ENCODE measurements at places on chromosomes 6 and 20. TPM values are rescaled to one million over a fixed set of nuclear protein-coding genes. Genes with fewer than 3 reads are reported as not detected.

GRCh38 chr6:71239694-71240093, 48.9 kb upstream of the OGFRL1 start:
- DNase-seq, result no peak

- no peak for DNase-seq
These were observed 71.6 kb upstream of the CD93 start for GRCh38 chr20:23157734-23158133.

GRCh38 chr20:35436177-35436573, 1.9 kb downstream of the GDF5 start:
- no peak for DNase-seq

DNA sequence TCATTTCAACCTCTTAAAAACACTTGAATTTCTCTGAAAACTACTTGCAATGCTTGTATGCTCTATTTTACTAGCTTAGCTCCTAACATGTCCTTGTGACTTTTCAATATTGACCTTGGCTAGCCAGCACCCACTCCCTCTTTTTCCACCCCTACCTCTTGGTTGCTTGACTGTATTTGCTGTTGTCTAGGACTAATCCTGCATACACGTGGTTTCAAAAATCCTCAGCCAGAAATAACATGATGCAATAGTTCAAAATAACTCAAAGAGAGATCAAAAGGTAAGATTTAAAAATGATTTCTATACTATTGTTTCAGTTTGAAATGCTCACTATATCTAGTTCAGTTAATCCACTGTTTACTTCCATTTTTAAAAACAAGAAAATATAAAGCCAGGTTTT, 102.3 kb upstream of the TBX18 start:
- DNase-seq, result no peak

The LHFPL5 gene
- 1.7 TPM for total RNA-seq

The CLPSL2 gene
- total RNA-seq, result not detected

GRCh38 chr20:38222231-38222922, 38.2 kb downstream of the KIAA1755 start:
- DNase-seq, result peak; percentile 48

The ADISSP gene
- total RNA-seq, result 86.9 TPM

DNA sequence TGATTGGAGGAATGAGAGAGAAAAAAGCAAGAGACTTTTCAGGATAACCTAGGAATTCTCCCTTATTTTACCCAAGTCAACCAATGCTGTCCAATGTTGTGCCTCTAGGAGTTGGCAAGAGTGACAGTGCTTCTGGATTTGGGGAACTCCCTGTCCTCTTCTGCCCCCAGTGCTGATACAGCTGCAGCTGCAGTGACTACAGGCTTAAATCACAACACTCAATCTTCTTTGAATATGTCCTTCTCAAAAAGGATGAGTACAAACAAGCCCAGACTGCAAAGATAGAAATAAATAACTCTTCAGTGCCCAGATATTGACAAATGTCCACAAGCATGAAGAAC, 141.0 kb upstream of the COL21A1 start:
- no peak for DNase-seq

DNA sequence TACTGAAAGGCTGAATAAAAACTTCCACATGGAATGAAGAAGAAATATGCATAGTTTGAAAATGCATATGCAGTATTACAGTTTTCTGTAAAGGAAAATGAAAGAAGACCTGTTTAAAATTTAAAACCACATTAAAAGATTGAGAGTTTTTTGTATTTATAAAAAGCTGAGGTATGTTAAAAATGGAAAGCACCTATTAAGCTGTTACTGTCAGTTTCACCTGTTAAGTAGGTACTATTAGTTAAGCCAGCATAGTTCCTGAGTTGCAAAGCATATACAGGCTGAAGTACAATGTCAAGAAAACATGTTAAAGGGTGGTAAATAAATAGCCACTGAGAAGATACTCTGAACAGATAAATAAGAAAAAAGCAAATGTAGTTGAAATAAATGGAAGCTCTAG, 69.9 kb downstream of the ATXN1 start:
- no peak for DNase-seq

- DNase-seq, result peak; percentile 1
These were observed 658.8 kb downstream of the PTPRT start for GRCh38 chr20:42530855-42531448.

The UQCC2 gene
- 72.9 TPM for total RNA-seq

DNA sequence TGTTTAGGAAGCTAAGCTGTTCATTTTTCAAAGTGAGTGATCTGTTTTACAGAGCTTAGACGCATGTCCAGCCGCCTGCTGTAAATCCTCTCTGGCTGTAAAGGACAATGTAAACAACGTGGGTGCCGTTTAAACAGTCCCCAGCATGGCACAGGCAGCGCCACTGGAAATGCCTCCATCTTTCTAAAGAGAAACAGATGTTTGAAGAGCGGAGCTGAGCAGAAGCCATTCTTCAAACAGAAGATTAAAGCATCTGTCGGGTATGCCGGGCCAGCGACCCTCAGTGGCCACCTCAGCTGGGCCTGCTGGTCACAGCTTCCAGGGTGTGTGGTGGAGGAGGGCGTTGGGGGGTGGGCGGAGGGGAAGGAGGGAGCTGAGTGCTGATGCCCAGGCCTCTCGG, 138.6 kb downstream of the ERMARD start:
- DNase-seq, result no peak

DNA sequence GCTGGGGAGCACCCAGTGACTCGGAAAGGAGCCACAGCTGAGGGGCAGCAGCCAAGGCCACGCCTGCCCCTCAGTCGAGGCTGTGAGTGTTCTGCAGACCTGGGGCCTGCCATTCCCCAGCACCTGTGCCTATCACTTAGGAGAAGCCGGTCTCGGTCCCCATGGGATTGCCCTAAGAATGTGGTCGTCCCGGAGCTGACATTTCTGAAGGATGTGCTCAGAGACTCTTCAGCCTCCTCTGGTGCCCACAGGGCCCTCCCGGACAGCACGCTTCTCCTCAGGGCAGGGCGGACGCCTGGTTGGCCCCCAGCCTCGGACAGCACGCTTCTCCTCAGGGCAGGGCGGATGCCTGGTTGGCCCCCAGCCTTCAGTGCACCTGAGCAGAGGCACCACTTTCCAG, 223.9 kb downstream of the ERMARD start:
- DNase-seq, result no peak

GRCh38 chr20:9506280-9506821, 8.0 kb upstream of the LAMP5 start:
- no peak for DNase-seq

DNA sequence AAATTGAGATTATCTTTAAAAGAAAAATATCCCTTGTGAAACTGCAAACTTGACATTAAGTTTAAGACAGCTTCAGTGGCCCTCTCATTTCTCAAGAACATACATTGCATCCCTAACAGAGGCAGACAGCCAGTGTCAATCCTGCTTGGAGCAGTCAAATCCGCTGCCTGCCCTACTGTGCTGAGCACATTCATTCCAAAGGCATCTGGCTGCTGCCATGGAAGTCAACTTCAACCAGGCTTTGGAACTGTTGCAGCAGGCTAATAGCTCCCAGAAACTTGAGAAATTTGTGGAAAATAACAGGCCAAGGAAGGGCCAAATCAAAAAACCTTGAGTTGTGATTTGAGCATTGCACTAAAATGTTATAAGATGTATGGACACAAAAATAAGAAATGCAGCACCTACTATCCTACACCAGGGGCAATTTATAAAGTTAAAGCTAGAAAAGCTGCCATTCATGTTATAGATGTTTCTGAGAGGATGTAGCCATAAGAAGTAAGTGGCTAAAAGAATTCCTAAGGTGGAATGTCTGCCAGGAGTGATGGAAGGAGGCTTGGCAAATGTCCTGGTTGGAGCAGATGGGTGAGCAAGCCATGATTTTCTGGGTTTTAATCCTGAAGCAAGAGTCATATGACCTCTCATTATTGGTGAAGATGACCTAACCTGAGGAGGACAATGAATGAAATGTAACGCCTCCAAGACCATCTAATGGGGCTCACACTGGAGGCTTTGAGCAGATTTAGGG, 31.4 kb upstream of the HAO1 start:
- DNase-seq, result no peak

- DNase-seq, result no peak
These were observed 331.8 kb downstream of the RIMS1 start for GRCh38 chr6:72218125-72218524.

DNA sequence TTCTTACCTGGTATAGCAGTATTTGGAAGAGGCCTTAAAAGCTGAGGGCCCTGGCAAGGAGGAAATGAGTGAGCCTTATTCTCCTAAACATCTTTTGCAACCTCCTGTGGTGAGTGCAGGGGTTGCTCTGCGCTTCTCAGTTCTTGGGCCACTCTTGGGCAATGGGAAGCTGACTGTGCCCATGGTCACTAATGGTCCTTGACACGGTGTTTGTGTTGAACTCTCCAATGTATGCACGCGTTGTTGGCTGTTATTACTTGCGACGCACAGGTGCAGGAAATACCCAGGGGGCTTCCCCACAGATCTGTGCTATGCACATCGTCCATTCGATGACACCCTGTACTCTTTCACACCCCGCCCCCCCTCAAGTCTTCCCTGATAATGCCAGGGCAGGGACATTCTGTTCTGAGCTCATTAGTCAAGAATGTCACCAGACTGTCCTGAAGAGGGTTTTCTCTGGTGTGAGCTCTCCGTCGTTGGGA, 79.7 kb downstream of the EDN1 start:
- peak; percentile 27 for DNase-seq

DNA sequence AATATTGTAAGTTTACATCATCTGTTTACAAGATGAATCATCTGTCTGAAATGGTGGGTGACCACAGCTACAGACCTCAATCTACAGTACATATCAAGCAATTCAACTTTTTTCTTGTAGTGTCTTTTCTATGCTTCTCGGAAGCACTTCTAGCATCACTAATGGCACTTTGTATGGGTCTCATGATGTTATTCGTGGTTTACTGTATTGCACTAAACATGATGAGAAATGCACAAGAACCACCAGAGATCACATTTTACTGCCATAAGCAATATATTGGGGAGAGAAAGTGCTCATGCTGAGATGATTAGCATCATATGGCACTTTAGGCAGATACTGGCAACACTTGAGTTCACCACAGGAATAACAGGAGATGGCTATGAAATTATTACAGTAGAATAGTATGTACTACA, 15.4 kb upstream of the BTBD3 start:
- no peak for DNase-seq

DNA sequence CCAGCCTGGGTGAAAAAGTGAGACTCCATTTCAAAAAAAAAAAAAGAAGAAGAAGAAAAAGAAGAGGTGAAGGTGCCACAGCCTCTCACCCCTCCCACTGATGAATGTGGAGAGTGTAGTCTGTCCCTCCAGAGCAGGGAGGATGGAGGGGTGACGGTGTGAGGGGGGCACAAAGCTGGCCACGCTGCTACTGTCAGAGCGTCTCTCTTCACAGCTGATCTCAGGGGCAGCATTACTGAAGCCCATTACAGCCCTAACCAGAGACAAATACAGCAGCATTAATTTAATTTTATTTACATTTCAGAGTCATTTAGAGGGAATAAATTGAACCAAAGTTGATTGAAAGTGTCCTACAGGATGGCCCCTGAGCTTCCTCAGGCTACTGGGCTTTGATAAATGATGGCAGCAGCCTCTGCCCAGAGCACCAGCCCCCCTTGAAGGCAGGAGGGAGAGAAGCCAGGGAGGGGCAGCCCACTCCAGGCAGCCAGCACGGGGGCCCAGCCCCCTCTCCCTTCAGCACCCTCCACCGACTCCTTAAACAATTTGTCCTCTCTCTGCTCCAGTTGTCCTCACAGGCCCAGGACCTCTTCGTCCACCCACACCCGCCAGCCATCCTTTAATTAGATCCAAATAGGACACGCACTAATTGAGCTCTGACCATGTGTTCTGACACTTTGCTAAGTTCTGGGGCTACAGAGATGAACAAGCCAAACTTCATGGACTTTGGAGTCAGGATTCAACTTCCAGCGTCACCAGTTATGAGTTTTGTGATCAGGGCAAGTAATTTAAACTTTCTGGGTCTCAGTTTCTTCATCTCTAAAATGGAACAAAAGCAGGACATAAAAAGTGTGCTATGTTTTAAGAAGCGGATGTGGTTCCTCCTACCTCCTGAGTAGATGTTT, 18.6 kb upstream of the ZFAND3 start:
- DNase-seq, result no peak

DNA sequence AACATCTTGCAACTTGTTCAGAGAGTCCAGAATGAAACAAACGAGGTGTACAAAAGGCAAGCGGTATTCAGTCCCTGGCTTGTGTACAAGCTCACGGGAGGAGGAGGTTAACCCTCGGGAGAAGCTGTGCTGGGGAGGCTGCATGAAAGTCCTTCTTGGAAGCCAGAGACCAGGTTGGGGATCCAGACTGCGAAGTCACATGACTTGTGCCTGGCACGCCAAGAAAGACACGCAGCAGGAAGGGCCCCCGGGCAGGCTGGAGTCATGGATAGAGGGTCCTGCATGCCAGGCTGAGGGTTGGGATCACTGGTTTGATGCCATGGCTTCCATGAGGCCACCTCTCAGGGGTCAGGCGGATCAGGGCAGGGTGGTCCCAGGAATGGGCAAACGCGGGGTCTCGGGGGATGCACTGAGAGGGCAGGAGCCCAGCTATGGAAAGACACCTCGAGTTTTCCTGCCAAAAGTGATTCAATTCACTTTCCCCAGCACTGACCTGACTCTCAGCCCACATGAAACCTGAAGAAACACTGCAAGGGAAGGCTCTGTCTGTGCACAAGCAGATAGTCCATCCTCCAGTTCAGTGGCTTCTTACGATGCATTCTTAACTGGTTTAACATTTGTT, 79.4 kb downstream of the DLL1 start:
- DNase-seq, result no peak

DNA sequence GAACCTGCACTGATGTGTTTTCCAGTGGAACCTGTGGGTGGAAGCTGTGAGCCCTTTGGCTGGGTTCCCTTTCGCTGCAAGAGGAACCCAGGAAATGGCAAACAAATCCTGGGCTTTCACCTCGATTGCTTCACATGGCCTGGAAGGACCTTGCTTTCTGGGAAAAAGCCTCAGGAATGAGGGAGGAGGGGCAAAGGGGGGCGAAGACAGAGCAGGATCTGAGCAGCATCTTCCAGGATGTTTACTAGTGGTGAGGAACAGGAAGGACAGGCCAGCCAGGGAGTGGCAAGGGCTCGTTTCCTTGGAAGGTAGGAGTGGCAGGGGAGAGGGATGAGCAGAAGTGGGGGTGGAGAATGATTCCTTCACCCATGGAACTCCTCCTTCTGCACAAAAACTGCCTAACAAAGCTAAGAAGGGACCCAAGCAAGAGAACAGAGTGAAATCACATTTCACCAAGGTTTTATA, 5.9 kb downstream of the SLC2A10 start:
- peak; percentile 31 for DNase-seq

- DNase-seq, result no peak
These were observed 9.2 kb upstream of the DEFB110 start for GRCh38 chr6:50030777-50031562.

DNA sequence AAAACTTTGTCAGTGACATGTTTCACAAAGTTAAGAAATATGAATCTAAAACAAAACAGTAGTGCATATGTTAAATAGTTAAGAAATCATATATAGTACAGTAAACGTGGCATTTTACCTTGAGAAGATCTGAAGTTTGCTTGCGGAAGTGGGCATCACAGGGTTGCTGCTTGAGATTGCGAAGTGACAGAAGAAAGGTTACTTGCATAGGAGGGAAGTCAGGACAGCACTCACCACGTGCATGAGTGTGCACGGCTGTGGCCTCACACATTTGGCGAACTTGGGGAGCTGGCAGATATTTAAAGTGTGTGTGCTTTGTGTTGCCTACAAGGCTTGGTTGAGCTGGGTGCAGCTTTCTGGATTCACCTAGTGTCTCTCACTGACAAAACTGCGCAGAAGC, 431.5 kb upstream of the ARID1B start:
- DNase-seq, result no peak
